GM18507 (cell line): ENCODE measurements at places on chromosomes 16 and 17.

DNA sequence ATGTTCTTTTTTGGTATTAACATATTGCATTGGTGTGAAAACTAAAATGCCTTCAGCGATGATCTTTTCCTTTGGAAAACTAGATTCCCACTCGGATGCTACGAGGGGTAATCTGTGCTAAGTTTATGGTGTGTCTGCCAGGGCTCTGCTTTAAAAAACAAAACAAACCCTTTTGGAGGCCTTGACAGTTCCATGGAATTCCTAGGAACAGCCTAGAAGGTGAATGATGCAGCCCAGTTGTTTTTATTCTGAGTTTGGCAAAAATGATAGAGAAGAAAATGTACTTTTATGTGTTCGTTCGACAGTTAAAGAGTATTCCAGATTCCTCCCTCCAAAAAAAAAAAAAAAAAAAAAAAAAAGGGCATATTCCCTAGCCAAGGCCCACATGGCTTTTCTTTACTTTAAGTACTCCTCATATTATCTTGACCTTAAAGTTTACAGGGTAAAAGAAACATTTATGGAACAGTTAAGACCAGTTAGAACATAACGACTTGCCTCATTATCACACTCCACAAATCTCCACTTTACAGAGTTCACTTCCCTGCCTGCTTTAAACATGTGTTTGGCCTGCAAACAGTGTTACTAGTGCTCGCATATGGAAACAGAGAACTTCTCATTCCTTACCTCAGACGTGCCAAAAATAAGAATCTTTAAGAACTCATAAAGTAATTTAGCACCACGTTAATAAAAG is 159.1 kb downstream of the WWOX start:
- DNase-seq, result no peak

- no peak for DNase-seq
Observed at GRCh38 chr16:64964126-64964540, 157.7 kb downstream of the CDH11 start.

DNA sequence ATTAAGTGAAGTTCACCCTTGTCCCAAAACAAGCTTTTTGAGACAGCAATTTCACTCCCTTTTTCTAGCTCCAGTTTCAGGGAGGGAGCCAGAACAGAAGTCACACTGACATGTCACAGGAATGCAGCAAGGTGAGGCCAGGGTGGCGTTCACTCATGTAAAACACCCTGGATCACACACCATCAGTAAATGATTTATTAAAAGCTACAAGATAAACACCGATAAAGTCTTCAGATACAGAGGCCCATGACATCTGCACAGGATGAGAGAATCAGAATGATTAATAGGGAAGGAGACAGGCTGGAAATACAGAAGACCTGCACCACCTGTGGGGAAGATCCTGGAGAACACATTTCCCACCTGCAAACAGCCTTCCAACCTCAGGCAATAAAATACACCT is 77.5 kb upstream of the DYNLRB2 start:
- DNase-seq, result no peak

DNA sequence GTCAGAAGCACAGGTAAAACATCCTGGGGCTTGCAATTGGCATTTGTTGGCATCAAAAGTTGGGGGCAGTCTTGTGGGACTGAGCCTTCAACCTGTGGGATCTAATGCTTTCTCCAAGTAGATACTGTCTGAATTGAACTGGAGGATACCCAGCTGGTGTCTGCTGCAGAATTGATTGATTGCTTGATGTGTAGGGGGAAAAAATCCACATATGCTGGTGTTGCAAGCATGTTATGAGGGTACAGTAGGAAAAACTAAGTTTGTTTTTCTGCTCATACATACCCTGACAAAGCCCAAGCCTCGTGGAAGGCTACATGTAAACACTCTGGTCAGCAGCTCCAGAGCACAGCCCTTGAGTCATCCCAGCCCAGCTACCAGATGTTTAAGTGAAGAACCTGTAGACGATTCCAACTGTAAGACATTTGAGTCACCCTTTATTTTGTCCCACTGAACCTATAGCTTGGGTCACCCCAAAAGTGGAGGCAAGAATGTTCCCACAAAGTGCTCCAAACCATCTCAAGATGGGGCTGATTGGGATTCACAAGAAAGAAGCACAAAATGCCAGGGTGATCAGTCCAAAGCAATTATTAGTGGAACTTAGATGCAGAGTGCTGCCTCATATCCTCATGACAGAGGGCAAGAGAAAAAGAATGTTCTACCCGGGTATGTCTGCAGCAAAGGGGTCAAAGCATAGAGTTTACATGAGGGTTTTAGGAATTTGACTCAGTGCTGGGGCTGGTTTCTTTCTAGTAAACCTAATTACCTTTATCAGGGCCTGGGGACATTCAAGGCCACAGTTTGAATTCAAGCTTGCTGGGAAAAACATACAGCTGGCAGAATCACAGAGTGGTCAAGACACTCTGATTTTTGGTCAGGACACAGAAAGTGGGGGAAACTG is 9.6 kb upstream of the APPBP2 start:
- DNase-seq, result no peak

DNA sequence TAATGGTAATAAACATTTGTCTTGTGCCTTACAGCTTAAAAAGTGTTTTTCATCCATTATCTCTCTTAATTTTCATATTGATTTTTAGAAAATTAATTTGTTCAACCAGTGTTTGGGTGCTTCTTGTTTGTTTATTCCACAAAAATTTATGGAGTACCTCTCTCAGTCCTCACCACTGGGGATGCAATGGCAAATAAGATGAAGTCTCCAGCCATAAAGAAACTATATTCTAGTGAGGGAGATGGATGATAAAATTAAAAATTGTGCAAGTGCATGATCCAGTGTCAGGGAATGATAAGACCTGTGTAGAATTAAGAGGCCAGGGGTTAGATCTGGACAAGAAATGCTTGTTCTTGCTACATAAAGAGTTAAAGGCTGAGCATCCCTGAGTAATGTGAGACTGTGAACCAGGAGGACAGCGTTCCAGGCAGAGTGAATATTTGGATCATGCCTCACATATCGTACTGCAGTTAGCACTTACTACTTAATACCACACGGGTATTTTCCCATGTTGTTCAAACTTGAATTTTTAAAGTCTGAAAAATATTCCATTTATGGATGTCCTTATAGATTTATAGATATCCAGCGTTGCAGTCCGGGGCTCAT is 535.7 kb upstream of the HSBP1 start:
- no peak for DNase-seq

DNA sequence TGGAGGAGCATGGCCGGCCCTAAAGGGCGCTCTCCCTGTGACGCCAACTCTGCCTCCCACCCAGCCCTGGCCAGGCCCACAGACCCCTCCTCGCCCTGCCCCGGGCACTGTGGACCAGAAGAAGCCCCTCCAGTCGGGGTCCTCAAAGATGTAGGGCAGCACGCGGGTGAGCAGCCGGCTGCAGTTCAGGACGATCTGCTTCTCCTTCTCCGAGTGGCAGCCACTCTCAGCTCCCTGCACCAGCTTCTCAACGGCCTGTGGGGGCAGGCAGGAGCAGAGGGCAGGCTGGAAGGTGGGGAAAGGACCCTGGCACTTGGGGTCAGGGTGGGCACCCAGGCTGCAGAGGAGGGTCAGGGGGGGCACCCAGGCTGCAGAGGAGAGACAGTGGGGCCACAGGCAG is 8.9 kb downstream of the HID1 start:
- no peak for DNase-seq

- no peak for DNase-seq
Observed at GRCh38 chr17:28466001-28466400, 7.4 kb upstream of the SLC13A2 start.

DNA sequence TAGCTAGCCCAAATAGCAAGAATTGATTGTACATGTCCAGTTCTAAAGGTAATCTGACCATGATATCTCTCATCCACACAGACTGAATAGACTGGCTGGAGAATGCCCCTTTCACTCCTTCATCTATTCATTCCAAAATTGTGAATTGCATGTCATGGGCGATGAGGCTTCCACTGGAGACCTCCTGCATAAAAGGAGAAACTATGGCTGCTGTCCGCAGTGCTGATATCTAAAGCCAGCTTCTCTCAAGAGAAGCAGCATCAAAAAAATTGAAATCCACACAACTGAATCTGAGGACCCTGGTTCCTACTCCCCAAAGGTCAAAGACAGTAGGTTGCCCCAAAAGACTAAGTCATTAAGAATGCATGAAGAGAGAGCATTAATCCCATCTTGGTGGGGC is 7.9 kb upstream of the SCNN1G start:
- no peak for DNase-seq

DNA sequence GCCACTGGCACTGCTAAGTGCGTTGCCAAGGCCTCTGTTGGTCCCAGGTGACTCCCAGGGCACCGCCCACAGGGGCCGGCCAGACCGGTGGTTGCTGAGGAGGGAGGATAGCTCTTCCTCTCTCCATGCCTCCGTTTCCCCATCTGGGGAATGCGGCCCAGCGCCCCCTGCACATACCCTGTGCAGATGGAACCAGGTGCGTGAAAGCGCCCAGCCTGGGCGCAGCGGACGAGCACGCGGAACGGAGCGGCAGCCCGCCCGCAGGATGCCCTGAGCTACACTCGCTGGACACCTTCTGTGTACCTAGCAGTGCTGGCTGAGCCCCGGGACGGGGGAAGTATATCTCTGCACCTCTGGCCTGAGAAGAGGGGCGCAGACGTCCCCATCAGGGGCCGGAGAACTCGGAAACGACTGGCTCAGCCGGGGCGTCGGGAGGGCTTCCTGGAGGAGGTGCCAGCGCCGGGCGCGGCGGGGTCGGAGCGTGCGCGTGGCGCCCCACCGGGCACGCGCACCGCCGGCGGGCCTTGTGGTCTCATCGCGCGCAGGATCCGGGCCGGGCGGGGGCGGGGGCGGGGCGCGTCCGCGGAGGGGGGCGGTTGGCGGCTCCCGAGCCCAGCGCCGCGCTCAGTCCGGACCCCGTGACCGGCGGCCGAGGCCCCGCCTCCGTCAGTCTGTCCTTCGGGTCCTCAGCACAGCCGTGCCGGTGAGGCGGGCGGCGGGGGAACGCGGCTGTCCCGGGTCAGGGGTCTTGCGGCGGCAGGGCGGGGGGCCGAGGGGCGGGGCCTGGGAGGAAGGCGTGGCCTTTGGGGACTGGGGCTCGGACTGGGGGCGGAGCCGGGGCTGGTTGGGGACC is at the start of the genes CCDC78 and HAGHL:
Gene CCDC78, minus strand, starts transcription at position 6 of the 853 bp plus-strand sequence. CDS start 76 bp downstream, outside the sequence.
Gene HAGHL, plus strand, starts transcription at position 669 of the 853 bp plus-strand sequence. CDS start 404 bp downstream, outside the sequence.
- DNase-seq, result no peak

DNA sequence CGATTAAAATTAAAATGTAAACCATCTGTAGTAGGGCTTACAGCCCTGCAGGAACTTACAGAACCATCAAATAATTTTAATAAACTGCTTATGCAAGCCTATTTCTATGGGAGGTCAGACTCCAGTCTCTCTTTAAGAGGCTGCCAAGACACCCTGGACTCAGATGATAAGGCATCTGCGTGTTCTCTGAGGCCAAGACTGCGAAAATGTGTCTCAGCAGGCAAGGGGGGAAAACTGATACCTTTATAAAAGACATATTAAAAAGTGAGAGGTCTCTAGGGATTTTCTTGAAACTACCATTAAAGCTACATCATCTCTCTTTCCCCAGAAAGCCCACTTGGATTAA is 32.2 kb downstream of the MPHOSPH6 start:
- no peak for DNase-seq

DNA sequence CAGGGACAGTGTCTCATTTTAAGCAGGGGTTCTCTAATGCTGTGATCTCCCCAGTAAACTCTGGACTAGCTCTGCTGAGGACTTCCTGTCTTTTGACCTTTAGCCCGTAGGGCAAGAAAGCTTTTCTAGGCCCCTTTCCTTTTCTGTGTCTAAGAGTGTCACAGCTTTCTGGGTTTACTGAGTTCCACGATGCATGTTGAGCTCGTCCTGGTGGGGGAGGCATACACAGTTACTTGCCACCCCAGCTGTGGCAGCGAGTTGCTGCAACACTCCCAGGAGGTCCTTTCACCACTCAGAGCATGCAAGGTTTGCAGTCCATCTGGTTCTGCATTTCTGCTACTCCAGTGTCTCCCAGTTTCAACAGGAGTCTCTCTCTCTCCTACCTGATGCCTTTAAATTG is 23.7 kb downstream of the NOD2 start:
- DNase-seq, result no peak

DNA sequence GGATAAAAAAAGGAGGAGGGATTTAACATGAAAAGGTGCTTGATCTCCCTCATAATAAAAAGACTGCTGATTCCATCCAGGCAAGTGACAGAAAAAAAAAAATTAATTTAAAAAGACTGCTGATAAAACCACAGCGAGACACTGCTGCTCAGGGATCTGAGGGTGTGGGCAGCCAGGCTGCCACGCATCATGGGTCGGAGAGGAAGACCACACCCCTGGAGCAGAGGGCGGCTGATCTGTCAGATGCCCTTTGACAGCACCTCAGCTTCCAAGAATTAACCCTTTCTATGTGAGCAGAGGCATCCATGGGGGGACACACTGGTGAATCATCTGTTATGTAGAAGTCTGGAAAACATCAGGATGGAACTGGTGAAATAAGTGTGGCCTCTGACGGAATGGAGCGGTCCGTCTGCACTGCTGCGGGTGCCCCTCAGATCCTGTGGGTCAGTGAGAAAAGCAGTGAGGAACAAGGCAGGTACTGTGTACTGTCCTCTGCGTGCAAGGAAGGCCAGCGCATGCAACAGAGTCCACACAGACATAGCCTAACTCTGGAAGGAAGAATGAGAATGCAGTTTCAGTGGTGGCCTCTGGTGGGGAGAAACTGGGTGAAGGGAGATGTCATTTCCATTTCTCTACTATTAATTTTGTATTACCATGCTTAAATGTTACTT is 19.8 kb downstream of the MAPT start:
- DNase-seq, result no peak

GRCh38 chr16:57060323-57061083 is 31.9 kb upstream of the CPNE2 start:
- no peak for DNase-seq

GRCh38 chr17:72931635-72932034 is 160.9 kb downstream of the SLC39A11 start:
- no peak for DNase-seq

GRCh38 chr17:725746-726145 is 6.7 kb upstream of the TLCD3A start:
- no peak for DNase-seq

DNA sequence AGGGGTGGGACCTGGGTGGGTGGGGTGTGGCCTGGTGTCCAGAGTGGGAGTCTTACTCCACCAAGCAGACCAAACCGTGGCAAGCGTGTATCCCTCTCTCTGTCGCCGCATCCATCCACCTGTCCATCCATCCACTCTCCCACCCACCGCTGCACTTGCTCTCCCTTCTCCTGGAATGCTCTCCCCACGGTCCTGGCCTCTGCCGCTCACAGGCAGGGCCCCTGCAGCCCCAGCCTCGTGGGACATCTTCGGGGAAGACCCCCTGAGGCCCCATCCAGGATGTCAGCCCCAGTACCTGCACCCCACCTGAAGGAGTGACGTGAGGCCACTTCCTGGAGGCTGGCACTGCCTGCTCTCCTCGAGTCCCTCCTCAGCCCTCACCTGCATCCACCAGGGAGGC is 189.5 kb upstream of the GSE1 start:
- no peak for DNase-seq

GRCh38 chr17:2955931-2956582 is 107.3 kb downstream of the OR1D5 start:
- no peak for DNase-seq

GRCh38 chr16:67383284-67383683 is 10.0 kb downstream of the TPPP3 start:
- no peak for DNase-seq

GRCh38 chr16:10519929-10520868 is 60.2 kb downstream of the EMP2 start:
- DNase-seq, result no peak
